Upper lobe of left lung (tissue), 6 donors: ENCODE measurements at places on chromosomes 12 and 14.

- no peak for DNase-seq
- no peak overlapping the region for H3K27ac ChIP-seq
- no peaks in the 10 kb centered on the region for H3K36me3 ChIP-seq
- no peaks in the 10 kb centered on the region for H3K27me3 ChIP-seq
- H3K4me3 ChIP-seq = no peak overlapping the region
Measured at GRCh38 chr14:80523518-80524117, 312.3 kb upstream of the DIO2 start.

- peak overlapping the region; percentile 68 for H3K4me3 ChIP-seq
- peaks cover 10% of the 10 kb centered on the region for H3K27me3 ChIP-seq
- H3K36me3 ChIP-seq = no peaks in the 10 kb centered on the region
- H3K27ac ChIP-seq = peak overlapping the region; percentile 44
Measured at GRCh38 chr12:105330931-105331804, 677 bp downstream of the C12orf75 start.

DNA sequence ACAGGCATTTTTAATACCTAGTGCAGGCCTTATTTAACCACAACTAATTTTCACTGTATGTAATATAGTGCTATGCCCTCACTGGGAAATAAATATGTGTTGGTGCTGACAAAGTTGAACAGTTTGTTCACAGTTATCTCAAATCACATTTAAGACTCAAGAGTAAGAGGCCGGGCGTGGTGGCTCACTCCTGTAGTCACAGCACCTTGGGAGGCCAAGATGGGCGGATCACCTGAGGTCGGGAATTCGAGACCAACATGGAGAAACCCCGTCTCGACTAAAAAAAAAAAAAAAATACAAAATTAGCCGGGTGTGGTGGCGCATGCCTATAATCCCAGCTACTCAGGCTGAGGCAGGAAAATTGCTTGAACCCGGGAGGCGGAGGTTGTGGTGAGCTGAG lies 22.9 kb upstream of the TEAD4 start:
- no peaks in the 10 kb centered on the region for H3K4me1 ChIP-seq
- DNase-seq = no peak
- H3K27me3 ChIP-seq = no peaks in the 10 kb centered on the region
- H3K36me3 ChIP-seq = peaks cover 83% of the 10 kb centered on the region
- H3K27ac ChIP-seq = no peak overlapping the region
- H3K4me3 ChIP-seq = no peak overlapping the region

DNA sequence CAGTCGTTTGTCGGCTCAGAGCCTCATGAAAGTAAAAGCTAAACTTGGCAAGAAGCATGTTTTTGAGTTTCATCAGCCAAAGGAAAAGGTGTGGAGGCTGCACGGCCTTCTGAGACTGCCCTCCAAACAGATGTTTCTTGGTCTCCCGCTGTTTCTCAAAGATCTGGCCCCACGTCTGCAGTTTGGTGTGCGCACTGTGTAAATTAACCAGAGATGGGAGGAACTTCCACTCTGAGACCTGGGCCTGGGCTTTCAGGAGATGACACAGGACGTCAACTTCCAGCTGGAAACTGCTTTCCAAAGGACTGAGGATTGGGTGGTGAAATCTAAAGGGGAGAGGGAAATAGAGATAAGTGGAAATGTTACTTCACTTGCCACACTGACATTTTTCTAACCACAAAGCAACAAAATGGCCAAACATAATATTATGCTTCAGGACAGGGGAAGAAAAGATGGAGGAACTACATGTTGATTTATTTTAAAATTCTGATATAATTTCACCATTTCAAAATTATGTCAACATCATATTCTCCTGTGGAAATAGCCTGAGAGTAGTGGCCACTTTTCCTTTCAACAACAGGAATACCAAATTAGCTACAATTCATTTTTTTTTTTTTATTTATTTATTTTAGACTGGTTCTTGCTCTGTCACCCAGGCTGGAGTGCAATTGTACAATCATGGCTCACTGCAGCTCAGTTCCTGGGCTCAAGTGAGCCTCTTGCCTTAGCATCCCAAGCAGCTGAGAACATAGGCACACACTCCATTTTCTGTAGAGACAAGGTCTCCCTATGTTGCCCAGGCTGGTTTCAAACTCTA lies 27.6 kb downstream of the KICS2 start:
- no peak overlapping the region for H3K4me3 ChIP-seq
- H3K4me1 ChIP-seq = no peaks in the 10 kb centered on the region

- H3K27ac ChIP-seq = no peak overlapping the region
- peaks cover 38% of the 10 kb centered on the region for H3K4me1 ChIP-seq
- no peaks in the 10 kb centered on the region for H3K27me3 ChIP-seq
- no peak for DNase-seq
Measured at GRCh38 chr14:59314953-59315599, 126.6 kb downstream of the DAAM1 start.

GRCh38 chr12:50926415-50926814 lies 25.9 kb upstream of the HIGD1C start:
- DNase-seq = no peak
- H3K4me1 ChIP-seq = peaks cover 45% of the 10 kb centered on the region
- H3K27me3 ChIP-seq = no peaks in the 10 kb centered on the region
- peak overlapping the region; percentile 89 for H3K27ac ChIP-seq

- no peaks in the 10 kb centered on the region for H3K4me1 ChIP-seq
- H3K27ac ChIP-seq = no peak overlapping the region
- DNase-seq = no peak
- no peak overlapping the region for H3K4me3 ChIP-seq
- no peaks in the 10 kb centered on the region for H3K36me3 ChIP-seq
- H3K27me3 ChIP-seq = no peaks in the 10 kb centered on the region
Measured at GRCh38 chr12:22899184-22899583, 274.2 kb downstream of the ETNK1 start.

GRCh38 chr14:104030958-104031357 lies 54.5 kb upstream of the ASPG start:
- DNase-seq = no peak
- H3K4me1 ChIP-seq = no peaks in the 10 kb centered on the region
- H3K36me3 ChIP-seq = no peaks in the 10 kb centered on the region
- H3K4me3 ChIP-seq = no peak overlapping the region
- no peaks in the 10 kb centered on the region for H3K27me3 ChIP-seq

- no peak overlapping the region for H3K27ac ChIP-seq
- no peaks in the 10 kb centered on the region for H3K36me3 ChIP-seq
- no peaks in the 10 kb centered on the region for H3K27me3 ChIP-seq
Measured at GRCh38 chr14:87772854-87773253, 220.1 kb downstream of the GALC start.

GRCh38 chr12:76957301-76957700 lies 78.5 kb upstream of the CSRP2 start:
- no peak overlapping the region for H3K4me3 ChIP-seq
- DNase-seq = no peak
- no peaks in the 10 kb centered on the region for H3K27me3 ChIP-seq
- no peaks in the 10 kb centered on the region for H3K36me3 ChIP-seq

DNA sequence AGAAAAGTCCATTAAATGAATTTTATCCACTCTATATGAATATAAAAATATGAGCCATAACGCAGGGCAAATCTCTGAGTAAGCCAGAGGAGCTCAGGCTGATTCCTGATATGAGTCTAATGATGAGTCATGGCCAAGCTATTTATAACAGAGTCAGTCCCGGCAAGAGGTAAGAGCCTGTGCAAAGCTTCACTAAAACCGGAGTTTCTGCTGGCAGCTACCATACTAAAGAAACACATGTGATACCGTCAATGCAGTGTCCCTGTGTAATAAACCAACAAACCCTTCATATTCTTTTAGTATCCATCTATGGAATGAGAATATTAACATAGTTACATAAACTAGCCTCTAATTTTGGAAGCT lies 319.4 kb downstream of the KCNC2 start:
- H3K4me3 ChIP-seq = no peak overlapping the region
- peak; percentile 32 for DNase-seq
- H3K27ac ChIP-seq = no peak overlapping the region
- H3K4me1 ChIP-seq = no peaks in the 10 kb centered on the region
- no peaks in the 10 kb centered on the region for H3K36me3 ChIP-seq
- no peaks in the 10 kb centered on the region for H3K27me3 ChIP-seq

GRCh38 chr12:92673756-92674155 lies 29.0 kb upstream of the PLEKHG7 start:
- H3K27ac ChIP-seq = no peak overlapping the region
- no peaks in the 10 kb centered on the region for H3K27me3 ChIP-seq
- H3K4me3 ChIP-seq = no peak overlapping the region

DNA sequence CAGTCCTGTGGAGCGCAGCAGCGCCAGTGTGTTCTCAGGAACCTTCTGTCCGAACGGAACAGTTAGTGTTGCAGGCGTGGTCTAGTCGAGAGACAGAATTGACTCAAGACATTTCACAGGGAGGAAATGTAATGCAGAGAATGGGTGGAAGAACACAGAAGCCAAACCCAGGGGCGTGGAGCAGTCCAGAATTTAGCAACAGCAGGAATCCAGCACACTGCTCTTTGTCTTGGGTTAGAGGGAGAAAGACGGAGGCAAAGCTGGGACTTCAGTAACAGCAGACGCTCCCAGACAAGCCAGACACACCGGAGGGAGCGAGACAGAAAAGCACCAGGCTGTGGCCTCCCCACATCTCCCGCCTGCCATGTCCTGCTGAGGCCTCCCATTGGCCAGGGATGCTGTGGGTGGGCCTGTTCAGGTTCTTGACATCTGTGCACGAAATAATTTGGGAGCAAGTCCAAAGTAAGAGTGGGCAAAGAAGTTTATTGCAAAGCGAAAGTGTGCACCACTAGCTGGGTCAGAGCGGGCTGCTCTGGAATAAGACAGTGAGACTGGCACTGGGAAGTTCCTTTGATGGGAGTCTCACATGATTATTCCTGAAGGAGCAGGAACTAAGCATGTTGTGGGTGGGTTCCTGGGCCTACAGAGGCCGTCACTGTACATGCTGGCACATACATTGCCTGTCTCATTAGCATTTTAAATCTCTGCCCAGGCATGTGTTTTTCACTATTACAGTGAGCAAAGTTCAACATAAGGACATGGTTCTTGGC lies 339.3 kb upstream of the SFSWAP start:
- no peaks in the 10 kb centered on the region for H3K4me1 ChIP-seq
- no peaks in the 10 kb centered on the region for H3K36me3 ChIP-seq
- H3K4me3 ChIP-seq = no peak overlapping the region

- no peaks in the 10 kb centered on the region for H3K4me1 ChIP-seq
- no peak overlapping the region for H3K4me3 ChIP-seq
- no peaks in the 10 kb centered on the region for H3K36me3 ChIP-seq
- DNase-seq = no peak
- H3K27ac ChIP-seq = no peak overlapping the region
Measured at GRCh38 chr12:55658635-55659391, 22.1 kb downstream of the OR10P1 start.

GRCh38 chr12:57005980-57006808 lies at the start of gene ZBTB39:
TSS of gene ZBTB39 (minus strand) at chr12:57006546. CDS start at chr12:57004917, 1,629 bp downstream.
- H3K27ac ChIP-seq = peak within 1 kb of the TSS; percentile 77
- H3K36me3 ChIP-seq = peaks cover 27% of the 10 kb centered on the region
- peaks cover 31% of the 10 kb centered on the region for H3K4me1 ChIP-seq
- peak within 1 kb of the TSS; percentile 96 for H3K4me3 ChIP-seq

GRCh38 chr12:95674631-95675030 lies 115.9 kb downstream of the NTN4 start:
- H3K4me1 ChIP-seq = no peaks in the 10 kb centered on the region
- no peak overlapping the region for H3K27ac ChIP-seq
- DNase-seq = no peak
- no peaks in the 10 kb centered on the region for H3K36me3 ChIP-seq

- H3K27ac ChIP-seq = peak overlapping the region; percentile 94
- H3K4me1 ChIP-seq = peaks cover 51% of the 10 kb centered on the region
- H3K27me3 ChIP-seq = no peaks in the 10 kb centered on the region
- H3K36me3 ChIP-seq = no peaks in the 10 kb centered on the region
- H3K4me3 ChIP-seq = no peak overlapping the region
Measured at GRCh38 chr12:49825971-49826421, 2.2 kb downstream of the NCKAP5L start.

GRCh38 chr12:31288381-31288780 lies 37.6 kb downstream of the SINHCAF start:
- H3K4me1 ChIP-seq = no peaks in the 10 kb centered on the region
- H3K27me3 ChIP-seq = no peaks in the 10 kb centered on the region
- no peak for DNase-seq
- peaks cover 12% of the 10 kb centered on the region for H3K36me3 ChIP-seq
- no peak overlapping the region for H3K27ac ChIP-seq

DNA sequence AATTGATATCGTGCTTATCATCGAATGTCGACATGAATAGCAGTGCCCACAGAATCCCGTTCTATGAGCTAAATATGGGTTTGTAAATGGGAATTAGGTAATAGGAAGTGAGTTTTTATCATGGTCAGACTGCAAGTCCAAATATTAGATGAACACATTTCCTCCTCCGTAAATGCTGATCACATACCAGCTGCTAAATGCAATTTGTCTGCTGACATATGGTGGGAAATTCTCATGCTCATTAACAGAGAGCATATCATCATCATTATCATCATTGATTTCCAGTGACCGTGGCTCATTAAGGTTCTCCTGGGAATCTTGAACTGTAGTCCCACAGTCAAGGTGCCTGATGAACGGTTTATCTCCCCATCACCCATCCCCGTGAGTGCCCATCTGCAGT lies 998.8 kb upstream of the TMEM132C start:
- no peaks in the 10 kb centered on the region for H3K27me3 ChIP-seq
- H3K4me3 ChIP-seq = no peak overlapping the region
- no peak overlapping the region for H3K27ac ChIP-seq
- no peaks in the 10 kb centered on the region for H3K4me1 ChIP-seq
- DNase-seq = no peak

DNA sequence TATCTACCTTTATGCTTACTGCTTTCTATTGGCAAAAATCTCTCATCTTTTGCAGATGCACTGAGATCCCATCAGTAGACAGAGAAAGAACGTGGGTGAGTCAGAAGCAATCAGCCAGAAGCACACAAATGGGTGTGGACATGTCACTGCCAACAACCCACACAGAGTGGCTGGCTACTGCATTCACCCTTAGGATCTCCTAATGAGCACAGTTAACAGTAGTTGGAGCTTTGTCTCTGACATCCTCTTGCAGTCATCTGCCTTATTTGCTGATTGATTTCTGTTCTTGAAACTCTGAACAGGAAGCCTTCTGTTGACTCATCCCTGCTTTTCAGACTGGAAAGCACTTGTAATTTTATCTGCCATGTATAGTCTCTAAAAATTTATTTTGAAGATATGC lies 117.2 kb downstream of the RGS6 start:
- H3K4me3 ChIP-seq = no peak overlapping the region
- no peaks in the 10 kb centered on the region for H3K36me3 ChIP-seq
- DNase-seq = no peak
- no peaks in the 10 kb centered on the region for H3K27me3 ChIP-seq
- no peaks in the 10 kb centered on the region for H3K4me1 ChIP-seq

GRCh38 chr14:80315681-80316080 lies 104.4 kb upstream of the DIO2 start:
- no peaks in the 10 kb centered on the region for H3K36me3 ChIP-seq
- no peak overlapping the region for H3K27ac ChIP-seq
- no peak overlapping the region for H3K4me3 ChIP-seq

- DNase-seq = no peak
- no peaks in the 10 kb centered on the region for H3K4me1 ChIP-seq
- no peak overlapping the region for H3K27ac ChIP-seq
Measured at GRCh38 chr14:69543341-69544115, 31.1 kb downstream of the CCDC177 start.
